ENCODE measurements at places on chromosomes 12 and 14.

- no peak for DNase-seq
These were observed 8.6 kb downstream of the RMST start for GRCh38 chr12:97471194-97471593.

GRCh38 chr12:73833746-73834145, 703.9 kb upstream of the ATXN7L3B start:
- DNase-seq: no peak

- DNase-seq: no peak
These were observed 87.0 kb downstream of the HMGA2 start for GRCh38 chr12:65911321-65911720.

GRCh38 chr14:103199124-103199523, 75.9 kb downstream of the TNFAIP2 start:
- no peak for DNase-seq

DNA sequence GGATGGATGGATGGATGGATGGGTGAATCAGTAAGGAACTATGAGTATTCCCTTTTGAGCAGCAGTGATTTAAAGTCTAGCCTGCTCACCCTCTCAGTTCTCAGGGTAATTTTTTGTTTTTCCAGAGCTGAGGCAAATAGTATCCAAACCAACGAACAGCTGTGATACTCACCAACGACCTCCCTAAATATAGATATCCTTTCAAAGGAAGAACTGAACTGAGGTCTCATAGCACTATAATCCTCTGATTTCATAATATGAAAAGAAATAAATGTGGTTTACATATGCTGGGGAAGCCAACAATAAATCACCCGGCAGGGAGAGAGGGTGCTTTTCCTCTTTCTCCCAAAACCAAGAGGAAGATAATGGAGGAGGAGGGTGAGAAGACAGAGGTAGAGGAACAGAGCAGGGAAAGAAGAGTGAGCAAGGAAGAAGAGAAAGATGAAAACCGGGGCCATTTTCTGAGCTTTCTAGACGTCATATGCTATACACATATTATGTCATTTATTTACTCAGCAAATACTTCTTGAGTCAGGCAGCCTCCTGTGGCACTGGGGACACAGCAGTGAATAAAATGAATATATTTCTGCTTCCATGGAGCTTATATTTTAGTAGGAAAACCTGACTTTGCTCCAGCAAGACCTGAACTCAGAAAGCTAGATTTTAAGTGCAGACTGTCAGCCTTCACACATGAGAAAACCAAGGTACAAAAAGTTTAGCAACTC, 710.7 kb upstream of the TBX3 start:
- DNase-seq: peak; percentile 33

GRCh38 chr14:103526247-103526913, 2.6 kb upstream of the TRMT61A start:
- DNase-seq: no peak

- no peak for DNase-seq
These were observed 44.7 kb upstream of the CHST11 start for GRCh38 chr12:104411826-104412641.

- no peak for DNase-seq
These were observed 35.2 kb upstream of the SLC38A1 start for GRCh38 chr12:46304070-46304469.

DNA sequence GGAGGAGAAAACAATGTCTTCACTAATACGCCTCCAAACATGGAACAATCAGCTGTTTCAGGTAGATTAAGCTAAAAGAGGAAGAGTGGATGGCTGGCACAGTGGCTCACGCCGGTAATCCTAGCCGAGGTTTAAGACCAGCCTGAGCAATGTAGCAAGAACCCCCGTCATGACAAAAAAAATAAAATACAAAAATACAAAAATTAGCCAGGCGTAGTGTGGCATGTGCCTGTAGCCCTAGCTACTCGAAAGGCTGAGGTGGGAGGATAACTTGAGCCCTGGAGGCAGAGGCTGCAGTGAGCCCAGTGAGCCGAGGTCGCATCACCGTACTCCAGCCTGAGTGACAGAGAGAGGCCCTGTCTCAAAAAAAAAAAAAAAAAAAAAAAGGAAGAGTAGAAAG, 1.2 kb upstream of the MED13L start:
- DNase-seq: no peak

- DNase-seq: no peak
These were observed 12.3 kb downstream of the DENND5B start for GRCh38 chr12:31578632-31579031.

DNA sequence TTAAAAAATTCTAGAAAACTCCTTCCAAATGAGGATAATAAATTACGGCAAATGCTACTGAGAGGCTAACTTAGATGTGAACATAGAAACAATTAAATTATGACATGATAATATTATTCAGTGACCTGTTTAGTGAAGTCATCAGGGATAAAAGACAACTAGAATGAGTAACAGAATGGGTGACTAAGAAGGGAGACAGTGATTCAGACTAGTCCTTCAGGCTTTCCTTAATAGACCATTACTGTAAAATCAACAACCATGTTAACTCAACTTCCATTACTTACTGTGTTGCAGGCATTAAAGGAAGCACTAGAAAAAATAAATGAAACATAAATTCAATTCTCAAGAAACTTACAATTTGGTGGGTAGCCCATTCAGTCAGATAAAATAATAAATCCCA, 543.9 kb upstream of the LRFN5 start:
- no peak for DNase-seq

DNA sequence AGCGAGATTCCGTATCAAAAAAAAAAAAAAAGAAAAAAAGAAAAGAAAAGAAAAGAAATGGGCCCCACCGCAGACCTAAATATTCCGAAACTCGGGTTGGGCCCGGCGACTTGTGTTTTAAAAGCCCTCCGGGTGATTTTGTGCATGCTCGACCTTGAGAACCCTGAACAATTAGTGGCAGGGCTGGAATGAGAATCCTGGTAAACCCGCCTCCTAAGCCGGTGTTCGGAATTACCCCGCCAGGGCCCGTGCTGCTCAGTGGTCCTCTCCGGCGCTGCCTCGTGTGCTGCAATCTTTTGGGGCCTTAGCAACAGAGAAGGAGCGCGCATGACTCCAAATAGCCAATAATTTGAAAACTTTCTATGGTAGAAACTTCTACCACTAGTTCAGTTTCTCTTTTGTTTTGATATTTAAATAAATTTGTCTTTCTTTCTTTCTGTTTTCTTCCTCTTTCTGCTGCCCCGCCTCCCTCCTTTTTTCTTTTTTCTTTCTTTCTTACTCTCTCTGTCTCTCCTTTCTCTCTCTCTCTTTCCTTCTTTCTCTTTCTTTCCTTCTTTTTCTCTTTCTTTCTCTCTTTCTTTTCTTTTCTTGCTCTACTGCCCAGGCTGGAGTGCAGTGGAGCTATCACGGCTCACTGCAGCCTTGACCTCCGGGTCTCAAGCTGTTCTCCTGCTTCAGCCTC, 1.5 kb upstream of the GALNT6 start:
- DNase-seq: no peak

GRCh38 chr12:57852620-57853500, 6.3 kb upstream of the CTDSP2 start:
- DNase-seq: no peak

GRCh38 chr14:85813040-85813439, 283.1 kb downstream of the FLRT2 start:
- DNase-seq: no peak

DNA sequence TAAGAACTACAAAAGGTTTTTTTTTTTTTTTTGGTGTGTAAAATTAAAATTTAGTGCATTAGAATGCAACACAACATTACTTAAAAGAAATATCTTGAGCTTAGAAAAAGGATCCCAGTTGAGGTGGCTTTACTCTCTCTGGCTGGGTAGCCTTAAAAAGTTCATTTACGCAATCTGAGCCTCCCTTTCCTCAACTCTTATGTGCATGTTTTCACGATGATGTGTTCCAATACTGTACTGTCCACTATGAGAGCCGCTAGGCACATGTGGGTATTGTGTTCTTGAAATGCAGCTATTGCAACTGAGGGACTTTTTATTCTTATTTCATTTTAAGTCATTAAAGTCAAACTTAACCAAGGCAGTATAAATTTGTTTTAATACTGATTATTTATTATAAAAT, 460.9 kb upstream of the SYT1 start:
- DNase-seq: no peak

- DNase-seq: no peak
These were observed 18.5 kb upstream of the TBPL2 start for GRCh38 chr14:55458800-55459515.

DNA sequence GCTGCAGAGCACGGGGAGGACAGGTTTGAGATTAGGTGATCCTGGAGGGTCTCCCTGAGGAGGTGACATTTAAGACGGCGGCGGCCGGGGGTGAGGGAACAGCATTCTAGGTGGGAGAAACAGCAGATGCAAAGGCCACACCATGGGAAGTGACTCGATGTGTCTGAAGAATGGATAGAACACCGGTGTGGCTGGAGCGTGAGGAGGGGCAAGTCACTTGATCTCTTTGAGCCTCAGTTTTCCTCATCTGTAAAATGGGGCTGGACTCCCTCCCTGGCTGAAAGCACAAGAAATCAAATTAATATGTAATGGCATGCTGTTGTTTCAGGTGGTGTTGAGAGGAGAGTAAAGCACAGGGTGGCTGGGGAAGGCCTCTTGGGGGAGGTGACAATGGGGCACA, 10.0 kb upstream of the NCOR2 start:
- no peak for DNase-seq

DNA sequence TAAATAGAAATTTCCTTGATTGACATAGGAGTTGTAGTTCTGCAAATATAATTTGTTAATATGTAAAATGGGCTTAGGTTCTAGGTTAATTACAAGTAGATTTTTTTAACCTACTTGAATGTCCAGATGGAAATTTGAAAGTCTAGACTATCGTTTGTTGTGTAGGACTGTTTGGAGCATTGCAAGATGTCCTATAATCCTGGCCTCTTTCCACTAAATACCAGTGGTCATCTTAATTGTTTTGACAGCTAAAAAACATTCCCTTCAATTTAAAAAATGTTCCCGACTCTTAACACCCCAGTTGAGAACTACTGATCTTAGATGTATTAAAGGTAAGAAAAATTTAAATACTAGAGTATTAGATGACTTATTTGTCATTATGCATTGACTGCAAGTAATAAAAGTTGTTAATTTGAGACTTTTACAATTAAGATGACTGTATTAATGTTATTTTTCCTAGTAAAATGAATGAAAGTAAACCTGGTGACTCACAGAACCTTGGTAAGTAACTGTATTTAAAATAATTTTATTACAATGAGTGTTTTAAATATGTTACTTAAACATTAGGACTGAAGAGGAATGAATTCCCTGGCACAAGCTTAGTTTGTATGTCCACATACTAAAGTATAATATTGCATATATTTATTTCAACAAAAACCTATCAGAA, 21.8 kb downstream of the G2E3 start:
- no peak for DNase-seq

DNA sequence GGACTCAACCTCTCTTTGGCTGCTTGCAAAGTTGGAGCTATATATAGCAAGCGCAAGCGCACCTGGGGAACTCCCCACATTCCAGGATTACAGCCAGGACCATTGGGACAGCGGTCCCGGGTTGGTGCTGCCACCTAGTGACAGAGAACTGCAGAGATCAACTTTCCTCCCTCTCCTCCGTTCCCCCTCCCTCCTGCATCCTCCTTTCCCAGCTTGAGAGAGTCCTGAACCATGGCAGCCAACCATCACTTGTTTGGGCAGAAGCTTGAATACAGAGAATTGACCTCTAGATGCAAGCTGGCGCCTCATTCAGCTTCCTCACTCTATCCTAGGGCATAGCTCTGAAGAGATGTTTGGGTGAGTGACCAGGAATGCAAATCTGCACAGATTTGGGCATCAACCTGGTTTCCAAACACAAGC, 17.4 kb upstream of the FLVCR2 start:
- peak; percentile 76 for DNase-seq

- no peak for DNase-seq
These were observed 148.7 kb downstream of the ETV6 start for GRCh38 chr12:11798006-11798708.

- no peak for DNase-seq
These were observed 4.3 kb downstream of the GPR132 start for GRCh38 chr14:105060751-105061427.
